ENCODE measurements at places on chromosomes 7 and 10.

DNA sequence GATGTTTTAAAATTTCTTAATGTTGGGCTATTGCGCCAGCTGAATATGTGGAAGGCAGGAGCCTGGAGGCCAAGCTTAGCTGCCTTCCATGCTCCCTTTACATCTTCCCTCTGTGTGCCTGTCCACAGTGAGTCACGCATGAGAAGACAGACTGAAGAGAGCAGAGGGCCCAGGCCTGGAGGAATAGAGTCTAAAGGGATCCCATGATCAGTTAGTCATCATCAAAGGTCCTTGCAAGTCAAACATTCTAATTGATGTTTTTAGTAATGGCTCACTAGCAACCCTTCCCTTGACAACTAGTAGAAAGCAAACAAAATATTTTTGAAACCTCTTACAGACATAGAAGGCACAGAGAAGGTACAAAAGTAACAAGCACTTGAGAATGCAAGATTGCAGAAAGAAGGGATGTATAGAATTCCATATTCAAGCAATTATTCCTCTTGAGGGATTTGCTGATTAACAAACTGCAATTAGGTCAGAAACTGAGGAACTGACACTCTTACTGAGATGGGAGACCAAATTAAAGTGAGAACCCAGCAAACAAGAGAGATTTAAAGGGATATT is 30.7 kb upstream of the APBB1IP start:
- no peak for DNase-seq

GRCh38 chr7:18200855-18201254 is 173.2 kb upstream of the PRPS1L1 start:
- no peak for DNase-seq

- no peak for DNase-seq
These were observed 444.6 kb downstream of the KCNMA1 start for GRCh38 chr10:77193001-77193400.

- DNase-seq, result no peak
These were observed 235.1 kb upstream of the CACNA2D1 start for GRCh38 chr7:82678716-82679115.

GRCh38 chr7:27241189-27242056 is 1.2 kb upstream of the EVX1 start:
- no peak for DNase-seq

DNA sequence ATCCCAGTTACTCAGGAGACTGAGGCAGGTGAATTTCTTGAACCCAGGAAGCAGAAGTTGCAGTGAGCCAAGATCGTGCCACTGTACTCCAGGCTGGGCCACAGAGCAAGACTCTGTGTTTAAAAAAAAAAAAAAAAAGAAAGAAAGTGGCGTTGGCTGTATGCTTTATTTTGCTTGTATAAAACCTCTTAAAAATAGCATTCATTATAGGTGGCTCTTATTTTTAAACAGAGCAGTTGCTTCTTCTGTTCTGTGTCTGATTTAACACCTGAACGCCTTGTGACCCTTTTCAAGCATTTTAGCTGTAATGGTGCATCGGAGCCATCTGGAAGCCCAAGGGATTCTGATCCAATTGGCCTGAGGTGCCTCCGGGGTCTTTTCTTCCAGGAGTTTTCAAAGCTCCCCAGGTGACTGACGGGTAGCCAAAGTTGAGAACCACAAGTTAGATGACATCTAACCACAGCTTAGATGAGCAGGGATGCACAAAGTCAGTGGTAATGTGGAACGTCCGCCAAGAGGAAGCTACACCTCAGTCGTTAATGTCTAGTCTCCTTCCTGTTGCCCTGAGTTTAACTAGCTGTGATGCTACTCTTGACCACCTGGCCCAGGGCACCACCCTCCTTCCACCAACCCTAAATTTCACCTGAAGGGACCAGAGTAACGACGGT is 274.6 kb upstream of the KLF6 start:
- DNase-seq, result no peak

DNA sequence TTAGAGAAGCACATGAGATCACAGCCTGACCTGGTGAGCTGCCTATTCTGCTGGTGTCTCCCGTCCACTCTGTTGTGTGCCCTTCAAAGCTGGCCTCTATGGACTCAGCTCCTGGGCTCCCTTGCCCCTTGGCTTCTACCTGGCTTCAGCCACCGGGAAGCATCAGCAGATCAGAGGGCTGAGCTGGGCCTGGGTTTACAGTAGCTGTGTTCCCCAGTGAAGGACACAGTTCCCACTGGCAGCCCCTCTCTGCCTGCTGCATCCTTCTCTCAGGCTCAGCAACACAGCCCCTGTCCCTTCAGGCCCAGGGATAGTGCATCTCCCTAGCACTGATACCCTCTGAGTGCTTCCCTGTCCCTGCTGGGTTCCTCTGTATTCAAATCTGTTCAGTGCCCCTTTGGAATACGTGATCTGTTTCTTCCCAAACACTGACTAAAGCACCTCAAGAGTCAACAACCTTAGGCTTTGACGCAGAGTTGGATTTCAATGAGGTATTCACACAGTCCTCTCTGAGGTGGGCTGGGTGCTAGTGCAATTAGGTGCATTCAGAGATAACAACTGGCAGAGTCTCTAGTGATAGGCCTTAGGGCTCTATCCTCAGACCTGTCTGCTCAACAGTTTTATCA is 109.8 kb downstream of the GRID1 start:
- DNase-seq, result no peak

GRCh38 chr10:61319386-61320256 is 133.6 kb downstream of the TMEM26 start:
- no peak for DNase-seq

- no peak for DNase-seq
These were observed 122.2 kb downstream of the PDE1C start for GRCh38 chr7:31948029-31948428.

DNA sequence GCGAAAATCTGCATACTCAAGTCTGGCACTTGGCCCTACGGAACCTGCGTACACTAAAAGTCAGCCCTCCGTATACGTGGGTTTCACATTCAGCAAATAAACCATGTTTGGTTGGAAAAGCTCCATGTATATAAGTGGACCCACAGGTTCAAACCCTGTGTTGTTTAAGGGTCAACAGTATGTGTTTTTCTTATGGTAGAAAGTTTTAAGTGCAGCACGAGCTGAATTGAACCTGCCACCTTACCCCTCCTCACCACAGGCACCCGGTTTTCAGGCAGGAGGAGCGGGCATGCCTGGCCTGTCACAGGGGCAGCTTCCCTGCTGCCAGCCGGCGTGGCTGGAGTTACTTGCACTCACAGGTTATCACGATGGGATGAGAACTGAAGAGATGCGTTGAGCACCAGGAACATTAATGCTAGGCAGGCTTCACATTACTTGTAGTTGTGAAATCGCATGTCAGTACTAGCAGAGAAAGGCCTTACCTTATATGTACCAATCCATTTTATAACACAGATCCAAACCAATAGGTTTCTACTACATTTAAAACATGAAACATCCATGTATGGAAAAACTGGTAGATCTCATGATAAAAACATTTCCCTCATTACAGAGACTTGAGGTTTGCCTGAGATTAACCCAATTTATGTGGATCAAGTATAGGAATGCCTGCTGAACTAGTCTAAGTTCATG is 12.9 kb downstream of the INSIG1 start:
- no peak for DNase-seq
